ENCODE measurements at places on chromosomes 7 and 10.

DNA sequence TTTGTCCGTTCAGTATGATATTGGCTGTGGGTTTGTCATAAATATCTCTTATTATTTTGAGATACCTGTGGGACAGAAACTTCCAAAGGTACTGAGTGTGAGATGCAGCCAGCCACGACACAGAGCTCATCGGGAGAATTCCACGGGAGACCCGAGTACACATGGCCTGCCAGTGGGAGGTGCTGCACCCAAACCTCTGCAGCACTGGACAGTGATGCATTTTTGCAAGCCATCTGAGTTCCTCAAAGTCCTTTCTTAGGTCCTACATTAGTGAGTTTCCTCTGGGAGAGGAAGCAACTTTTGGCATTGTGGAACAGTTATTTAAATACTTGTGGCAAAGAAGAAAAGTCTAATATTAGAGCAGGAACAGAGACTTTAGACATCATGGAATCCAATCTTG lies 77.5 kb downstream of the ARID5B start:
- no peak for DNase-seq

DNA sequence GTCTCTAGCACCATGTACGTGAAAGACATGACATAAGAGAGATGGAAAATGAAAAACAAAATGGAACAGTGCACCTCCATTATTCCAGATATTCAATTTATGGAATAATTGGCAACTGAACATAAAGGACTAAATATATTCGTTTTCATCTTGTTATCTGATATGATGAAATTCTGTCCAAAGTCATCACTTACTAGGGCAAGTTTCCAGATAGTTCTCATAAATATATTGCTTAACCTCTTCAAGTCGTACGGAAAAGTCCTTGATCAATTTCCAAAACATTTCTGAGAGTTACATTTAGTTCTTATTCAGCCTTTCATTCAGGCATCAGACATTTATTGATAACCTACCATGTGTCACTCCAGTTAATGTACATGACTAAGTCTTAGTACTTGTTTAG lies 185.2 kb downstream of the HGF start:
- no peak for DNase-seq

GRCh38 chr7:115682507-115682906 lies 348.1 kb downstream of the TFEC start:
- DNase-seq: no peak

GRCh38 chr7:127769696-127770400 lies 117.9 kb downstream of the SND1 start:
- no peak for DNase-seq

GRCh38 chr7:84535580-84536270 lies 341.1 kb upstream of the SEMA3A start:
- DNase-seq: no peak

GRCh38 chr7:25503306-25503705 lies 275.0 kb upstream of the NPVF start:
- no peak for DNase-seq

GRCh38 chr7:149289856-149290255 lies 27.9 kb downstream of the ZNF783 start:
- DNase-seq: no peak

- DNase-seq: no peak
Measured at GRCh38 chr10:3068201-3068967, 1.0 kb downstream of the PFKP start.
